ENCODE measurements at places on chromosomes 7 and 10.

DNA sequence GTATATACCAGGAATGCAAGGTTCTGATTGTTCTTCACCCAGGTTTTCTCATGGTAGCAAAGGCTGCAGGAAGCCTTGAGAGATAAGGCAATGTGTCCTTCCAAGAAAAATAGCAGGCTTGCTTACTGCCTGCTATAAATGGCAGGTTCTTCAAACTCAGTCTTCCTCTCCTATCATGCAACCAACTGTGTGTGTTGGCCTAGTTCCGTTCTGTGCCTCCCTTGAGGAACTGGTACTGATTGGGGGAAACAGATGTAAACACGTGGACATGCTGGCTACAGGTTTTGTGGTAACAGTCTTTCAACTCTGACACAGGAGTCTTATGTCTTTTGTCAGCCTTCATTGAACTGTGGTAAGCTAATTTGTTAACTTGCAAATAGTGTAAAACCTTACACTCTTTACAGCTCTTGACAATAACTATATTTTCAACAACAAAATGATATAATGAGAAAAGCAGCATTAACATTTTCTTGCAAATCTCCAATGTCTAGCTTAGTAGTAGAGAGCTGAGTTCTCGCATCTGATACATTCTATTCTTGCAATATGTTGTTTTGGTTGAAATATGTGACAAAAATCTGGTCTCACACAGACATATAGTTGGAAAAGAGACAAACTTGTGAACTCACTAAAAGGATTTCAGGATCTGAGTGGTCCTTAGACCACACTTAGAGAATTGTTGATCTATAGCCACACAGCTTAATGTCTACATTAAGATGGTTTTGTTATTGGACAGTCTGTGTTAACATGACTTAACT lies 54.7 kb upstream of the LSM8 start:
- no peak for DNase-seq

GRCh38 chr10:29598851-29599311 lies 35.9 kb downstream of the SVIL start:
- no peak for DNase-seq

- DNase-seq = peak; percentile 66
These were observed 36.9 kb downstream of the ASB13 start for GRCh38 chr10:5629303-5630111.

GRCh38 chr10:100998183-100998990 lies 1.2 kb upstream of the LZTS2 start:
- peak; percentile 48 for DNase-seq

GRCh38 chr7:4149645-4150044 lies 532.5 kb upstream of the FOXK1 start:
- DNase-seq = no peak

DNA sequence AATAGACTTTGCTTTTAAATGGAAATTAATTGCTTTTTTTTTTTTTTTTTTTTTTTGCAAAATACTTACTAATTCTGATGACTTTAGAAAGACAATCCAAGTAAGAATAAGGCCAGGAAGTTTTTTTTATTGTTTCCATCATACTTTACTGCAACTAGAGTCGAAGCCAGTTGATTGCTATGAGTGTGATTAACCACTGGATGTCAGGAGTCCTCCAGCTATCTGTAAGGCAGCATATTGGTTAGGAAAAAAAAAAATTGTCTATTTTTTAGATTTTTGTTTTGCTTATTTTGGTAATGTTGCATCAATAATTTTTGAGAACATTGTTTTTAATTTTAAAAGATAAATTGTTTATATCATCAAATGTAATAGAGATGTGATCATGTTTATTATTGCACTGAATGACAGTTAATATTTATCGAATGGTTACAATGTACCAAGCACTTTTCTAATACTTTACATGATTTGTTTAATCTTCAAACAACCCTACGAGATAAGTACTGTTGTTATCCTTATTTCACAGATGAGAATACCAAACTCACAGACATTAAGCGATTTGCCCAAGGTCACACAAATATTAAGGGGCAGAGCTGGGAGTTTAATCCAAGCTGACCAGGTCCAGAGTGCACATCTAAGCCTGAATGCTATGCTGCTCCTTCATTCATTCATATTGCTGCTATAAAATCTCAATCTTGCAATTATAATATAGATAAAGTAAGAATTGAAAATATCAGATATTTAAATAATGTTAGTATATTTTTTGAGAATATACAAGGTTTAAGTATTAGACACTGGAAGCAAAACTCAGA lies 19.9 kb upstream of the LMOD2 start:
- DNase-seq = no peak

DNA sequence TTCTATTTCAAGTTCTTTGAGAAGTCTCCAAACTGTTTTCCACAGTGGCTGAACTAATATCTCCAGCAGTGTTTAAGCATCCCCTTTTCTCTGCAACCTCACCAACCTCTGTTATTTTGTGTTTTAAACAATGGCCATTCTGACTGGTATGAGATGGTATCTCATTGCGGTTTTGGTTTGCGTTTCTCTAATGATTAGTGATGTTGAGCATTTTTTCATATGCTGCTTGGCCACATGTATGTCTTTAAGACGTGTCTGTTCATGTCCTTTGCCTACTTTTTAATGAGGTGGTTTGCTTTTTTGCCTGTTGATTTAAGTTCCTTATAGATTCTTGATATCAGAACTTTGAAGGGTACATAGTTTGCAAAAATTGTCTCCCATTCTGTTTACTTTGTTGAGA lies 156.6 kb upstream of the IMMP2L start:
- DNase-seq = no peak

- DNase-seq = no peak
These were observed 260.1 kb downstream of the CCDC3 start for GRCh38 chr10:12741360-12741804.

DNA sequence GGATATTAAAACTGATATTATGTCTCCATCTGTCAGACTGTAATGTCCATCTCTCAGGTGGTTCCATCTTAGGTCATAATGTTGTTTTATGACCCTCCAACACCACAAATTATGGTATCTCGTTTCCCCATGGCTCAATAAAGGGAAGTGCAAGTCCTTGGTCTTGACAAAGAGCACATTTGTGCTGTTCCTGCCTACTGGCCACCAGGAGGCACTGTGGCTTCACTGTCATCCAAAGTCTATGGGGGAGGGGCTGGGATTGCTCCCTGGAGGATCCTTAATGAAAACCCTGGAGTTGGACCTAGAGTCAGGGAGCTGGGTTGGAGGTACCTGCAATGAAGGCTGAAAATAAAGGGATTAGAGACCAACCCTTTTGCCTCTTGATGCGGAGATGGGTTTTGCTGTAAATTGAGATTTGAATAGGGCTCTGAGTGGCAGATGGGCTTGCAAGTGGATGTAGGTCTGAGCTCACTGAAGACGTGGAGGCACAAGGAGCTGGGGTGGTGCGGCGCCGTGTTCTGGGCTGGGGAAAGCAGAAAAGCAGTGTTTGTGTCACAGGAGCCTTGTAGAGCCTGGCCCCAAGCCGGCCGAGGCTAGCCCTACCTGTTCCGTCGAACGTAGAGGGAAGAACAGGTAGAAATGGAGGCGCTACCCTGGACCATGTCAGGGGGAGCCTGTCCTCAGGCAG lies 180.5 kb upstream of the PRSS58 start:
- DNase-seq = peak; percentile 10

DNA sequence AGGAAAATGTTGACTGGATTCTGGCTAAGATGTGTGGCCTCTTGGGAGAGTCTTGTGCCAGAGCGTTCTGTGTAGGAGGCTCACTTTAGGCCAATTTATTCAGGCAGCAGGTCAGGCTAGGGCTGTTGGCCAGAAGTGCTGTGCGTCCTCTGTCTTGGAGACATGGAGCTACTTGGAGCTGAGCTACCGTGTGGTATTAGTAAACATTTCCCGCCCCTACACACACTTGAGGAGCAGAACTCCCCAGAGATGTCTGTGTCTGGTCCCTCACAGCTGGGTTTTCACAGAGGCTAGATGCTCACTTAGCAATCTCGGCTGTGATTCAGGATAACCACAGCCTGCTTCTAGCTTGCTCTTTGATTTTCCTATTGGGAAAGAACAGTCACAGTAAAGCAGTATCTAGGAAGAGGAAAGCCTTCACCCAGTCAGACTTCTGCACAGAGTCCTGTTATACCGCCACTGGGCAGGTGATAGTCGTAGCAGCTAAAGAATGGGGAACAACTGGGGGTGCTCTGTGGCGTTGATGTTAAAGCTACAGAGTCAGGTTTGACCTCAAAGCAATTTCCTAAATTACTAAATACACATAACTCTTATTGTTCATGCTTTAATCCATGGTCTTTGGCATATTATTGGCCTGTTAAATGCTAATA lies 86.7 kb downstream of the MDFIC start:
- DNase-seq = no peak

GRCh38 chr7:155685791-155686160 lies 41.3 kb downstream of the RBM33 start:
- DNase-seq = no peak

DNA sequence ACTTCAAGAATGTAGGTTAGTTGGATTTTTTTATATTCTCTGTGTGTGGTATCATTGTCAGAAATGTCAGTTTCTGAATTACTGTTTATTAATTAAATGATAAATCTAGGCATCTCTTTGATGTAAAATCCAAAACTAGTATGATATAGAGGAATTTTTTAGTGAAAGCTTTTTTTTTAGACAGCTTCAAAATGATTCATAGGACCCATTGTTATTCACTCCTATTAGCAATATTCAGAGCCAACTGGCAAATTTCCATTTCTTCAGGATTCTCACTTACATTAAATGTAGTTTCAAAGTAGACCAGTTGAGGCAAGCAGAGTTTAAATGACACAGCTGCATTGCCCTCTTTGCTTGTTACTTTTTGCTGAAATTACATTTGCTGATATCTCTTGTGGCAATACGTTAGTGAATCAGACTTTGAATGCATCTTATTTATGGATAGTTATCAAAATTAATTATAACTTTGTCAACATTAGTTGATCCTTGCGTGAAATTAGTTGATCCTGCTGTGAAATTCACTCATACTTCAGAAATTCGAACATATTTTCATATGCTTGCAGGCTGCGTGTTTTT lies 20.3 kb downstream of the ZNF277 start:
- no peak for DNase-seq

- no peak for DNase-seq
These were observed 7.7 kb downstream of the UBTD1 start for GRCh38 chr10:97506199-97506991.

DNA sequence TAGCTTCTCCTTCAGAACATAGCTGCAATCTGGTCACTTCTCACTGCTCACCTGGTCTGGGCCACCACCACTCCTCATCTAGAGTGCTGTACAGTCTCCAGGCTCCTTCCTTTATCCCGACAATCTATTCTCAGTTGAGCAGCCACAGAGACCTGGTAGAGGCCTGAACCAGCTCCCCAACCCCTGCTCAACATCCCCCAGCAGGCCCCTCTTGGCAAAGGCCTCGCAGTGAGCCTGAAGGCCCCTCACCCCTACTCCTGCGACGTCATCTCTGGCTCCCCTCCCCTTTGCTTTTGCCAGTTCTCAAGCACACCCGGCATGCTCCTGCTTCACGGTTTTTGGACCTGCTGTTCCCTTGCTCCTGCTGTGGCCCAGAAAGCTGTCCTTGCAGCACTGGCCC lies 113.9 kb downstream of the ARHGAP22 start:
- DNase-seq = no peak

- no peak for DNase-seq
These were observed 43.4 kb upstream of the PTN start for GRCh38 chr7:137386966-137387365.

DNA sequence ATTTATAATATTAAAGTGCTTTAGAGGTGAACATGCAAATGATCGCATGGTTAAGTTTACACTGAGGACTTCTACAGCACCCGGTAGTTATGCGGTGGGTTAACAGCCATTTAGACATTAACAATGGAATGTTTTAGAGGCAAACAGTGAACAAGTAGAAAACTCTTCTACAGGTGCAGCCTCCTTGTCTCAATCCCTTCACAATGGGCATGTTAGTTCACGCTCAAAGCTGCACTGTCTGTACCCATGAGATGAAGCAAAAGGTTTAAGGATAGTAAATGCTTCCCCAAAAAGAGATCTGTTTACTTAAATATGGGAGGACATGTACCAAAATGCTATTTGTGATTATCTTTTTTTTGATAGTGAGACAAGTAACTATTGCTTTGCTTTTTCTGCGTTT lies 25.1 kb downstream of the PUS7 start:
- no peak for DNase-seq

DNA sequence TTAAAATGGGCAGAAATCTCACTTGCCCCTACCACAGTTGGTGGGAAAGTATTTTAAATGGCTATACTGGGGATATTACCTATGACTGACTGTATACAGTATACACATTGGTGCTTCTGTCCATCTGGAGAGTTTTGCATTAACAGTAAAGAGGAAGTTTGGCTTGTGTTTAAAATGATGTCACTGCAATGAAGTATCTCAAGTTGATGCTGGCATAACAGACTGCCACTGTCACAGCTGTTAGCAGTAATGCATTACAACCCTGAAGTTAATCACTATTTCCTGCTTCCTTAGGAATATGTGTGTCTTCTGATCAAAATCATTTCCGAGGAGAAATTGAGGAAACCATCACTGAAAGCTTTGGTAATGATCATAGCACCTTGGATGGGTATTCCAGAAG lies 1.9 kb downstream of the DKK1 start:
- no peak for DNase-seq

DNA sequence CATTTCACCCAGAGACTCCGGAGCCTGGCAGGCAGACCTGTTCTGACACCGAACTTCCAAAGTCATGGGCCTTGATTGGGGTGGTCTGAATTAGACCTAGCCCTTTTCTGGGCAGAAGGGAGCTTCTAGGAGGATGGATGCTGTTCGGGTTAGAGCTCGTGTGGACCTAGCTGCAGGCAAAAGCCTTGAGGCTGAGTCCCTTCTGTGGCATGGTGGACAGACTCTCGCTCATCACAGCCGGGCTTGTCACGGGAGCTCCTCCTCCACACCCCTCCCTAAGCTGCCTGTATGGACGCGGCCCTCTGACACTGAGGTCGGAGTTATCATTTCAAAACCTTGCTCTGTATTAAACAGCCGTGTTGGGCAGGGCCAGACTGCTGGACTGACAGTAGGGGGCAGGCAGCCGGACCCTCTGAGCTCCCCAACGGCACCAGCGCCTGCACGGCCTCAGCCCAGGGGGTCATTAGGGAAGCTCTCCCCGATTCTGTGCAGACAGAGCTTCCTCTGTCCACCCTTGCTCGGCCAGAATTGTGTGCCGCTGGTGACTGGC lies 2.2 kb downstream of the IRF5 start:
- no peak for DNase-seq

DNA sequence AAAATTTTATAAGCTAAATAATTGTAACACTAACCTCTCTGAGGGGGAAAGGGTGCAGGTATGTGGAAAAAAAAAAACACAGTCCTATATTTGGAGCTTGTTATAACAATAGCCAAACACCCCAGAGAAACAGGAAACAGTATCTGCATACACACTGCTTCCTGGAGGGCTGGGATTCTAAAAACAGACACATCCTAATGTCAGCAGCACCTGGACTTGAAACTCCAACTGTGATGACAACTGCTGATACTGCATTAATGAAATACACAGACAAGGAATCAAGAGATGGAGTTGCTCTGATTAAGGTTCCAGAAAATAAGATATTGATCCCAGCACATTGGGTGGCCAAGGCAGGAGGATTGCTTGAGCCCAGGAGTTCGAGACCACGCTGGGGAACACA lies 9.3 kb downstream of the DAGLB start:
- DNase-seq = no peak
